ENCODE measurements at places on chromosomes 12 and 14.

DNA sequence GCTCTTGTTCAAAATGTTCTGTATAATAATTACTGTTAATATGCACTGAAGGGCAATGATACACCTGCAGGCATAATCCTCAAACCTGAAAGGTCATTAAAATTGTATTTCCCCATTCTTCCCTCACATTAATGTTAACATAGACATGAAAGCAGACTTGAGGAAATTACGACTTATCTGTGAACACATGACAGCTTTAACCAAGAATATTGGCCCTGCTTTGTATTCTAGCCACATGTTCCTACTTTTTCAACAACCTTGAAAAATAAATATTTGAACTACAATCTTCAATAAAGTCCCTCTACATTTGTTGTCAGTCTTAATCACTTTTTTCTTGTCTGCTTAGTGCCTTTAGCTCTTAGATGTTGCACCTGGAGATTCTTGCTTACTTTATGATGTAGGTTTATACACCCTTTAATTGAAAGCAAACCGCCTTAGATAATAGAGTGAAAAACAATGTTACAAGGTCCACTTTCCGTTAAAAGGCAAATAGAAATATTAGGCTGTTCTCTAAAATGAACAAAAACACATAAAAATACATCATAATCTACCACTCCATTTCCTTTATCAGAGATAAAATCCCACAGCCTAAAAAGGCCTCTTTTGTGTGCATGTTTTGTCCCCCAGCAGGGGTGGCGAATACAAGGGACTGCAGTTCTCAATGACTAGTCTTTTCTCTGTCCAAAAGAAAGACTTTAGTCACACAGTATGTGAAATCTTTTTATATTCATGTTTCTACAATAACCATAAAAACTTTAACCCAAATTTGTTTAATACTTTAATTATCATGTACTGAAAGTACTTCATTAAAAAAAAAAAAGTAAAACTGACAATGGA is 55.9 kb downstream of the ZFC3H1 start:
- no peak for DNase-seq

DNA sequence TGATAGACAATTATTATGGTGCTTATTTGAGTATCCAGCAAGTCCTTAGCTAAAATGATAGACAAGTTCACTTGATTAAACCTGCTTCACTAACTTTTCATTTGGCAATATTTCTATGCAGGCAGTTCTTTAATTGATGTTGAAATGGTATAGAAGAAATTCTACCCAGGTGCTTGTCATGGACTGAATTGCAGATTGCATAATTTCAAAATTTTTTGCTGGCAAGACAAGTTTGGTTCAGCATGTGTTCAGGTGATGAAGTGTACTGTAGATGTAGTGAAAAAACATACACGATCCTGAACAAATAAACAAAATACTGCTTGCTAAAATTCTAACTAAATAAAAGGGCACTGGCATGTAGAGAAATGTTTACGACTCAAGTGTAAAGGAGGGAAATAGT is 189.0 kb downstream of the FOXA1 start:
- no peak for DNase-seq

DNA sequence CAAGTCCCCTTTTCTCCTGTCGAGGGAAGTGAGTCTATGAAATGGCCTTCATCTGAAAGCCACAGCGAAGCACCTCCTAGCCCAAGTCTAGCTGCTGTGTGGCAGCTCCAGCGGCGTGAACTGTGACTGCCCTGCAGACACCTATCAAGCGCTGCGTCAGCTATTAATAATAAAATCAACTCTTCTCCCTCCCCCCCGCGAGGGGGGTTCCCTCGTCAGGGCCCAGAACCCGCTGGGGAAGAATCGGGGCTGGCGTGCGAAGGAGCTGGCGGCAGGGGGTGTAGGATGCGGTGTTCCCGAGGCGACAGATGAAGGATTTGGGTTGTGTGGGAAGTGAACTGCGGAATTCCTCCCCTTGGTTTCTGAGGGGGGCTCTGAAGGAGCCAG is 662 bp upstream of the ATP2A2 start:
- peak; percentile 28 for DNase-seq

- DNase-seq: peak; percentile 43
These were observed 2.5 kb downstream of the LEMD3 start for GRCh38 chr12:65171870-65172269.

- no peak for DNase-seq
These were observed 337.2 kb downstream of the RPS29 start for GRCh38 chr14:49249022-49249421.

DNA sequence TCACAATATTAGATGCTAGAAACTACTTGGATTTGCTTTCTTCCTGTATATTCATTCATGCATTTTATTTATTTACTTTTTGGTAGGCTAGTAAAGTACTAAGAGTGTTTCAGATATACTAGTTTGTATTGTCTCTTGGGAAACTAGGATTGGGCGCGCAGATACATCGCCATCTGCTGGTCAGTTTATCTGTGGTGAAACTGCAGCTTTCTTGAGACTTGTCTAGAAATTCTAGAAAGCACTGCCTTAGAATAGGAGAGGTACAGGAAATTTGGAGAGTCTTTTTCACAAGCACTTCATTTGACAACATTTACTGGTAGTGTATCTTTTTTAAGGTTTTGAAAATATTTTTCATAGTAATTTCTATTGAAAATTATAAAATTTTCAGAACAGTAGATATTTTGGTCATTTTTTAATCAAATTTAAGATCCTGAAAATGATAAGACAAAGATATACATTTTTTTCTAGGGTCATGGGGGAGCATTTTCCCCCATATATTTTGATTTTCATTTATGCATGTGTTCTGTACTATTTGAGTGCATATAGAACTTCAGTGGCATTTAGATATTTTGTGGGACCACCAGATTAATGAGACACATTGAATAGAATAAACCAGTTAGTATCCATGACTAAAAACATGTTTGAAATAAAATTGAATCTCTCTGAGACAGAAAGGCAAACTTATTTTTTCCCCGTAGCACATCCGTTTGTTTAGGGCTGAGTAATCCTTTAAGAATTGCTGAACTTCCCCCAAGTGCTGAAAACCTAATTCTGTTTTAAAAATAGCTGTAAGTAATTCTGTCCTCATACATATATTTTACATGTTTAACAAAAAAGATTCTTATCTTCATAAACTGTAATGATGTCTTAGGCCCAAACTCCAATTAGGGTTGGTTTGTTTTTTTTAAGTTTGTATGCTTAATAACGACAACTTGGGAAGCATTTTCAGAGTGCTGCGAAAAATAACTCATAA is 44.5 kb downstream of the SLC38A6 start:
- DNase-seq: no peak

GRCh38 chr12:124577986-124578385 is 10.6 kb upstream of the NCOR2 start:
- DNase-seq: no peak

DNA sequence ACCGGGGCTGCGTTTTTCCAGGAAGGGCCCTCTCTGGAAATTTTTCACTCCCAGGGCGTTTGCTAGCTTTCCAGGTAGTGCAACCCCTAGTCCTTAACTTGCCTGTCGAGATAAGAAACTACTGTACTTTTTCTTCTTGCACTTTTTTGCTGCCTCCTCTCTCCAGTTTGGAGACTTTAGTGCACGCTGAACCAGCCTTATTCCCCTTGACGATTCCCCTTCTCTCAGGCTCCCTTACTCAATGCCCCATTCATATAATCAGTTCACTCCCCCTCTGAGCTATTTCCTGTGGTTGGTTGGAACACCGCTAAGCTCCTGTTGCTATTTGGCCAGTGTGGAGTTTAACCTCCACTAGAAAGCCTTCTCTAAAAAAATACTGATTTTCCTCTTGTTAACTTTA is 682 bp downstream of the CREBL2 start:
- DNase-seq: peak; percentile 27

- no peak for DNase-seq
These were observed 37.1 kb downstream of the CLIP1 start for GRCh38 chr12:122385171-122386016.

DNA sequence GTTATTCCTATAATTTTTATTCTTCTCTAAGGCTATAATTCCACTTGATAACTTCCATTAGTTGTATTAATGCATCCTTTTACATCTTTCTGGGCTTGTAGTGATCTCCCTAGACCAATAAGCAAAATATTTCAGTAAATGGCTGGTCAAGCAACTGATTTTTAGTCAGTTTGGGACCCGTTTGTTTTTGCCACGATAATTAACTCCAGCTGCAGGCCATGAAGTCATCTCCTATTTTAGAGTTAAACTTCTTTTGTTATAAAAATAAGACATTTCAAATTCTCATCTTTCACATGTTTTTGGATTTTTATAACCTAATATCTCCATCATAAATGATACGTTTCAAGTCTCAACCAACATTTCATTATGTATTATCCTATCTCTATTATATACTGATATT is 49.4 kb downstream of the MAGOHB start:
- no peak for DNase-seq

DNA sequence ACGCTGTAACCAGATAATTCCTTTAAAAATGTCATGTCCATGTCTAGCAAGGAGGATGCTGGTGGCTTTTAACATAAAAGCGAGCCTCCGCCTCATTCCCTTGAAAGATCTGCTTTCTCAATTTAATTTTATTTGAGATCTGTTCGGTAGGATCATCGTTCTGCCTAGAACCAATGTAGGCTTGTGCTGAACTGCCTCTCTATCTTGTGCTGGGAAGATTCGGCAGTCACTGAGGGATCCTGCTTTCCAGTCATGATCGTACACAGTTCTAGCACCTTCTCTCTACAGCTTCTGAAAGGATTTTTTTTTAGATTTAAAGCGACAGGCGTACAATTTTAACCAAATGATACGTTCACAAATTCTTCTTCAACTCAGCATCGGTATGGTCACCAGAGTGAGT is 54.3 kb downstream of the PEBP1 start:
- no peak for DNase-seq

GRCh38 chr14:38818555-38818954 is 284.5 kb downstream of the SEC23A start:
- DNase-seq: no peak

- DNase-seq: no peak
These were observed 131.4 kb downstream of the NDUFA12 start for GRCh38 chr12:94872007-94872653.

- DNase-seq: no peak
These were observed 213.5 kb downstream of the PELI2 start for GRCh38 chr14:56331592-56332216.

GRCh38 chr14:51353901-51354300 is 113.9 kb downstream of the TMX1 start:
- DNase-seq: no peak

- DNase-seq: no peak
These were observed 40.6 kb downstream of the GXYLT1 start for GRCh38 chr12:42104087-42104486.

- peak; percentile 7 for DNase-seq
These were observed 7.6 kb upstream of the RAB21 start for GRCh38 chr12:71746974-71747611.

GRCh38 chr12:107196681-107197080 is 103.3 kb upstream of the CRY1 start:
- DNase-seq: no peak

GRCh38 chr14:35632271-35632670 is 98.3 kb downstream of the INSM2 start:
- no peak for DNase-seq

- DNase-seq: no peak
These were observed 90.4 kb downstream of the TMEM121 start for GRCh38 chr14:105616802-105617192.

DNA sequence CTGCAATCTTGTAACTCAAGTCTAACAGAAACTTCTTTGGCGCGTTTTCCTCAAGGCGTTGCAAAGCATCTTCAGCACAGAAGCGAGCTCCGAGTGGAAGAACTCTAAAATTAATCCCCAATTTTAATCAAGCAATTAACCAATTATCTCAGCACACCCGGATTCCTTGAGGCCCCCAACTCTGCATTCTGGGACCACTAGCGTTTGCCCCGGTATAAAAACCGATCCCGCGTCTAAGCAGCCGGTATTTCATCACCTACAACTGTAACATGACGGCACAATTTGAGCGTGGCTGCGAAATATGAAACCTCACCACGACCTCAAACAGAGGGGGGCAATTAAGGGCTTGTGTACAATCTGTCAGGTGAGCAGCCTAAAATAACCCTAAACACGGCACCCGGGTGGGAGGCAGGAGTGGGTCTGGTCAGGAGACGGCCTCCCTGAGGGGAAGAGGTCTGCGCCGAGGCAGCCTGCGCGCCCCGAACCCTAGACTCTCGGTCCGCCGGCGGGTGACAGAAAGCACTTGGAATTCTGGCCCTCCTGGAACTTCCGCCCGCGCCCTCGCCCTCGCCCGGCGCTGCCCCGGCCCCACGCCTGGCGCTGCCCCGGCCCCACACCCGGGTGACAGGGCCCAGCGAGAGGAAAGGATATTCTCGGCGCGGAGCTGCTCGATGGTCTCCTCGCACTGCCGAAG is 594 bp downstream of the ZCCHC8 start:
- peak; percentile 17 for DNase-seq

DNA sequence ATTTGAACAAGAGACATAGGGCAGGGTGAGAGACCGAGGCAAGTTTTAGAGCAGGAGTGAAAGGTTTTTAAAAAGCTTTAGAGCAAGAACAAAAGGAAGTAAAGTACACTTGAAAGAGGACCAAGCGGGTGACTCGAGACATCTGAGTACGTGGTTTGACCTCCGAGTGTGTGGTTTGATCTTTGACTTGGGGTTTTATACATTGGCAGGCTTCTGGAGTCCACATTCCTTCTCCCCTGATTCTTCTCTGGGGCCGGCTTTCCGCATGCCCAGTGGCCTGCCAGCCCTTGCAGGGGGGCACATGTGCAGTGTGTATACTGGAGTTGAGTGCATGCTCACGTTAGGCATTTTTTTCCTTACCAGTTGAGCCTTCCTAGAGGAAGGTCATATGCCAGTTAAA is 96.3 kb downstream of the SLC15A4 start:
- no peak for DNase-seq

GRCh38 chr12:4139191-4139590 is 134.4 kb upstream of the CCND2 start:
- no peak for DNase-seq

DNA sequence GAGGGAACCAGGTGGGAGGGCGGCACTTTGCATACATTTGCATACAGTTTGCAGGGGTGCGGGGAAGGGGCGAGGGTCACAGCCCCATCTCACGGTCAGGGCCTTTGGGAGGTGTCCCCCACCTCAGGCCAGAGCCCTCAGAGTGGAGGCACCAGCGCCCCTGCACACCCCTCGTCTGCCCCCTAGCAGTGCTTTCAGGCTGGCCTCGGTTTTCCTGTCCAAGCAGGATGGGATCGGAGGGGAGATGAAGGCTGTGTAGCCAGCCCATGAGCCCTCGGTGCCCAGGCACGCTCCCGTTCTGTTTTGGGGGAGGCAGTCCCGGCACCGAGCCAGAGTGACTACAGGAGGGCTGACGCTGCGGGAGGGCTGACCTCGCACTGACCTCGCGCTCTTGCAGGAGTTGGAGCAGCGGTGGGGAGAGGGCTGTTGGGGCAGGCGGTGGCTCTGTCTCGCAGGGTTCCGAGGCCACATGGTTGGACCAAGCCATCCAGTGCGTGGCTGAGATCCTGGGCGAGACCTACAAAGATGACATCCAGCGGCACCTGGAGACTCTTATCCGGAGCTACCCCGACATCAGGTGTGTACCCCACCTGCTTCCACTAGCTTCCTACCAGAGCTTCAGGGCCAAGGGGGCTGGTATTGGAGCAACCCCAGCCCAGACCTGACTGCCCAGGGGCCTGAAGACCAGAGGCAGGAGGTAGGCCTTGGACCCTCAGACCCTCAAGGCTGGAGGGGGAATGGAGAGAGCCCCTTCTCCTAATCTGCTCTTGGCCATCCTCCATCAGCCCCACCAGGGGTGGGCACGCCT is 13.6 kb downstream of the EXOC3L4 start:
- DNase-seq: no peak

- no peak for DNase-seq
These were observed 98.9 kb downstream of the BCL11B start for GRCh38 chr14:99173086-99173485.

Data from T-helper 2 cell (primary cell).